ENCODE measurements at places on chromosomes 4 and X.
A peak's percentile ranks its signal among the peaks of the same experiment; 100 is the strongest.

DNA sequence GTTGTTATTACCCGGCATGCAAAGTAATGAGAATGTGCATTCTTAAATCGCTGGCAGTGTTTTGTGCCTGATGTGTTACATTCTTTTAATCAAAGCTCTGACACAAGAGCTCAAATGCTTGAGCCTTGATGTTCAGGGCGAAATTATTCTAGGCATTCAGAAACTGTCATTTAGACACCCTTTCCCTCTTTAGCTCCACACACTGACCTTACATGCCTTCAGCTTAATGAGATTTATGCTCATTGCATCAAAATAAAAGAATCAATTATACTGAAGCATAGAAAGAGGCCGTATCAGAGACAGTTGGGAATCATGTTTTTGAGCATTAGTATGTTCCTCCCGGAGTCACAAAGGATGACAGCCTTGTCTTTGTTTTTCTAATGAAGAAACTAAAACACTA, 56.7 kb downstream of the FAM114A1 start:
- DNase-seq: no peak

GRCh38 chr4:157217708-157218107, 2.8 kb upstream of the GRIA2 start:
- peak; percentile 19 for DNase-seq

- no peak for DNase-seq
Observed at GRCh38 chrX:3462166-3462508, 115.7 kb upstream of the MXRA5 start.

DNA sequence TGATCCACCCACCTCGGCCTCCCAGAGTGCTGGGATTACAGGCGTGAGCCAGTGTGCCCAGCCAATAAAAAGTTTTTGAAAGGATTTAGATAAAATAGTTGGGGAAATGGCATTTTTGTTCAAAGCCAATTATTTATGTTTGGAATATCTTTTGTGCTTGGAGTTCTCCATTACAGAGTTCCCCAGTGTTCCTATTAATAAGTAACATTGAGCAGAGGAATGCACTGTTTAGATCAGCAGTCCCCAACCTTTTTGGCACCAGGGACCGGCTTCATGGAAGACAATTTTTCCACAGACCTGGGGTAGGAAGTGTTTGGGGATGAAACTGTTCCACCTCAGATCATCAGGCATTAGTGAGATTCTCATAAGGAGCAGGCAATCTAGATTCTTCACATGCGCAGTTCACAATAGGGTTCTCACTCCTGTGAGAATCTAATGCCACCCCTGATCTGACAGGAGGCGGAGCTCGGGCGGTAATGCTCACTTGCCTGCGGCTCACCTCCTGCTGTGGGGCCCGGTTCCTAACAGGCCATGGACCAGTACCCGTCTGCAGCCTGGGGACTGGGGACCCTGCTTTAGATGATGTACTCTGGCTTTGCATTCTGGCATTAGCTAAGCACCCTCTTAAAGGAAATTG, 8.3 kb downstream of the PKD2 start:
- no peak for DNase-seq

DNA sequence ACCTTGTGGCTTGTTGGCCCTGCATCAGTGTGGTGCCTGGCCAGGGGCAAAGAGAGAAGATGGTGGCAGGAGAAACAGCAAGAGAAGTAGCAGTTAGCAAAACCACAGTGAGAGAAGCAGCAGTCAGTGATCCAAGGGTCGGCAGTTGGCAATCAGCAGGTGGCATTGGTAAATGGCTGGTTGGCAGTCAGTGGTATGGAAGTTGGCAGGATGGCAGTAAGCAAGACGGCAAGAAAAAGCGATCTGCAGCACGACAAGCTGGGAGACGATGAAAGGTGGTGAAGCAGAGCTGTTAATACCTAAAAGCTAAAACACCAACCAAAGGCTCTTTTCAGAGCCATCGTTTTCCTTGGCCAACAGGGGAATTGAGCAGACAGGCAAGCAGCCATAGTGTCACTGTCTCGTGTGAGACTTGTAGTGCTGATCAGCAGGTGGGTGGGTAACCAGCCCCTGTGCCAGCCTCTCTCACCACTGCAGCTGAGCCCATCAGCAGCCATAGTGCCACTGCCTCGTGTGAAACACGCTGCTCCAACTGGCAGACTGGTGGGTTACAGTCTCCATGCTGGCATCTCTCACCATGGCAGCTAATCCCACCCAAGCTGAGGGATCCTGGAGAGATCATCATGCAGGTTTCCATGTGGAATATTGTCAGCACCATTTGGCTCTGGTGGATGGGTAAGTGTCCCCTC, 2078.4 kb downstream of the PCDH7 start:
- DNase-seq: no peak

GRCh38 chr4:126291886-126292285, 977.1 kb downstream of the FAT4 start:
- no peak for DNase-seq

DNA sequence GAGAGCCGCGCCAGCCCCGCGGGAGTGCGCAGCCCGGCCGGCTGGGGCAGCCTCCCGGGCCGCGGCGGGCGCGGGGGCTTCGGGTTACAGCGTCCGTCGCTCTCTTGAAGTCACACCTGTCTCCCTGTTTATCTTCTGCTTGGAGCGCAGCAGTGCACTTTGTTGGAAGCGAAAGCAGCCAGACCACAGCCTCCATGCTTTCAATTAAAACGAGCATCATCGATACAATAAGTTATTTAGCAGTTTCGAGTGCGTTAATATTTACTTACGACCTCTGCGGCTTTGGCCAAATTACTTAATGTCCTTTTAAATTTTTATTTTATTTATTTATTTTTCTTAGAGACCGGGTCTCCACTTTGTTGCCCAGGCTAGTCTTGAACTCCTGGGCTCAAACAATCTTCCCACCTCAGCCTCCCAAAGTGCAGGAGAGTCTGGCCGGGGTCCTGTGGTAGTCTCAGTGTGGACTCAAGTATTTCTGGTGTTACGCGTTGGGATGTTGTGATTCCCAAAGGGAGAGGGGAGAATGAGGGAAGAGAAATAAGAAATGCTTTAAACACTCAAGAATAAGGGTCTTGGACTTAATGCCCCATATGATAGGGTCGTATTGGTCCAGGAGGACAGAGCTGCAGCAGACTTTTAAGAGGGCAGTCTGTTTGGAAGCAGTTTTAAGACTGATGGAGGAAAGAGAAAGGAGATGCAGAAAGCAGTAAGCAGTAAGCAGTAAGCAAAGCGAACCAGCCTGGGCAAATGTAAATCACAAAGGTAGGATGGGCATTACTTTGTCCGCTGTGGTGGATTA, 504 bp upstream of the PDLIM3 start:
- no peak for DNase-seq

DNA sequence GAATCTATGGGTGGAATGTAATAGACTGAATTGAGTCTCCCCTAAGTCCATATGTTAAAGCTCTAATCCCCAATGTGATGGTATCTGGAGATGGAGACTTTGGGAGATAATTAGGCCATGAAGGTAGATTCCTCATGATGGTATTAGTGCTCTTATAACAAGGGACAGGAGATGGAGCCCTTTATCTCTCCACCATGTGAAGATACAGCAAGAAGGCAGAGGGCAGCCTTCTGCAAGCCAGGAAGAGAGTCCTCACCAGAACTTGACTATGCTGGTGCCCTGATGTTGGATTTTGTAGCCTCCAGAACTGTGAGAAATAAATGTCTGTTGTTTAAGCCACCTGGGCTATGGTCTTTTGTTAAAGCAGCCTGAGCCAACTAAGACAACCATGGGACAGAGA, 76.4 kb upstream of the F8A3 start:
- DNase-seq: no peak

- no peak for DNase-seq
Observed at GRCh38 chr4:120948382-120948781, 25.9 kb upstream of the PRDM5 start.

GRCh38 chrX:15207384-15207783, 62.5 kb downstream of the ASB9 start:
- no peak for DNase-seq

GRCh38 chr4:40846532-40846931, 96.8 kb downstream of the NSUN7 start:
- DNase-seq: no peak

DNA sequence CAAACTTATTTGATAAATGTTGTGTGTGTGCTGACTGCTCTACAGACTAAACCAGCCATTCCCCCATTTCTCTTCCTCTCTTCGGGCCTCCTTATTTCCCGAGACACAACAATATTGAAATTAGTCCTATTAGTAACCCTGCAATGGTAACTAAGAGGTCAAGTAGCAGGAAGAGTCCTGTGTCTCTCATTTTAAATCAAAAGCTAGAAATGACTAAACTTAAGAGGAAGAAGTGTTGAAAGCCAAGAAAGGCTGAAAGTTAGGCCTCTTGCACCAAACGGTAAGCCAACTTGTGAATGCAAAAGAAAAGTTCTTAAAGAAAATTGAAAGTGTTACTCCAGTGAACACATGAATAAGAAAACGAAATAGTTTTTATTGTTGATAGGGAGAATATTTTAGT, 357.8 kb upstream of the SLC7A11 start:
- DNase-seq: no peak

DNA sequence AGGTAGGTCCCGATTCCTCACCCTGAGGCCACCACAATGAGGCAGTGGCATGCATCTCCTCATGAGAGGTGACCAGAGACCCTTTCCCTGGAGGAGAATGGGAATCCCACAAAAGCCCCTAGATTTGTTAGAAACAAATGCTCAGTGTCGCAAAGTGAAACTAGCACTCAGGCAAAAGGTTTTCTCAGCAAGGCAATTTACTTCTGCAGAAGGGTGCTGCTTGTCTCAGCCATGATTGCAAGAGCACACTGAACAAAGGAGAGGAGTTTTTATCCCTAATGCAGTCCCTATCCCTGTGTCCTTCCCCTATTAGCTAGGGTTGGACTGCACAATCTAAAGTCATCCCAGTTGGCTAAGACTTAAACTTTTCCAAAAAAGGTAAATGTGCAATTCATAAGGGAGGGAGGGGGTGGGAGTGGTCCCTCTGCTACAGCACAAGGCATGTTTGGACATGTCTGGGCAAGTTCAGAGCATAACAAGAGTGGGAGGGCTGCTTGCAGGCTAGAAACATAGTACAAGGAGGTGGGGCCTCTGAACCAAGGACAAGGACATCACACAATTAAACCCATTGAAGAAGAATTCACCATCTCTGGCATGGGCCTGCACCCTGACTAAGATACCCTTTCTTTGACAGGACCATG, 185.3 kb downstream of the CCNG2 start:
- DNase-seq: no peak

- no peak for DNase-seq
Observed at GRCh38 chr4:102217775-102218355, 127.4 kb downstream of the SLC39A8 start.

DNA sequence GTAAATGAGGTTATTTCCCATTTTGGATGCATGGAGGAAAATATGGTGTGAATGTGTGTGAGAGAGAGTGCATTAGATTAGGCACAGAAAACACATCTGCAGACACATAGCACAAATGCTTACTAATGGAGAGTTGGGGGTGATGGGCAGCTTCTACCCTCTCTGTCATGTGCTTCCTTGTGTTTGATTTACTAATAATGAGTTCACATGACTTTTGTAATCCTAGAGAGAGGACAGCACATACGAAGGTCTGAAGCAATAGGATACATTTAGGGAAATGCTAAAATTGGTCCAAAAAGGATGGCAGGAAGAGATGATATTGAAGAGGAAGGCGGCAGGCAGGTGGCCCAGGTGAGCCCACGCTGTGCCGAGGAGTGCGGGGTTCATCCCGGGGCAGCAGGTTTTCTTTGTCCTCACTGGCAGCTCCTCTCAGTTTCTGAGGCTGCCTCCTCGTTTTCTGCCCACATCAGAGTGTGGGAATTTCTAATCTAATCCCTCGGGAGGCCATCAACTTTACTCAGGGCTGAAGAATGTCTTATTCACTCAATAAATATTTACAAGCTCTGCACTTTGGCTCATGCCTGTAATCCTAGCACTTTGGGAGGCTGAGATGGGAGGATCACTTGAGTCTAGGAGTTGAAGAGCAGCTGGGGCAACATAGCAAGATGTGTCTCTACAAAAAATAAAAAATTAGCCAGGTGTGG, 15.9 kb upstream of the MAP9 start:
- DNase-seq: no peak

GRCh38 chr4:165709973-165710526, 163.0 kb upstream of the TLL1 start:
- DNase-seq: no peak

GRCh38 chr4:114349543-114350175, 248.9 kb upstream of the UGT8 start:
- DNase-seq: no peak

DNA sequence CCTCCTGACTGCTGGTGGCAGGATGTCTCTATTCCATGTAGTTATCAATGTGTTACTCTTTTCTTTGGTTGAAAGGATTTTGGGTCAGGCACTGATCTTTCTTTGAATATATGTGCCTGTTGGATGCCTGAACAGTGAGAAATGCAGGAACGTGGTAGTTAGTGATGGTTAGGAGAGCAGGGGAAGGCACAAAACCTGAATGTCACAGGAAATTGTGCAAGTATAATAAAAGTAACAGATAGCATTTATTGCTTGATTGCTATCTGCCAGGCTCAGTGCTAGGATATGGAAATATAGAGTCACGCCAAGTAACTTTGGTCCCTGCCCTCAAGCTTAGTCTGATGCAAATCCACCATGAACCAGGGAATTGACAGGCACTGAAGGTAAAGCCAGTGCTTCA, 219.8 kb upstream of the FAT1 start:
- DNase-seq: no peak

GRCh38 chr4:186148336-186148975, 42.9 kb upstream of the CYP4V2 start:
- DNase-seq: no peak

DNA sequence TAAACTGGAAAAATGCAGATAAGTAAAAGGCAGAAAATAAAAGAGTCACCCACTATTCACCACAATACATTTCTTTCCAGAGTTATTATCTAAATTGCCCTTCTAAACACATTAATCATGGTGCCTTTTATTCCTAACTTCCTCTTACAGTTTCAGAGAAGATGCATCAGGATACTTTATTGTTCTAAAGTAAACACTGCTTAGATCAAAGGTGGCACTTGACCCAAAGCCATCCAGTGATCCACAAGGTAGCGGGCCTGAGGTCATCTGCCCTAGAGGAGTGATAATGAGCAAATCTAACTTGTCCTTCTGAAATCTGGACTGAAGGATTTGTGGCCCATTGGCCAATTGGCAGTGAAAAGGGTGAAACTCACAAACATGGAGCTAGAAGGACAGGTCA, 12.0 kb upstream of the TMEM154 start:
- no peak for DNase-seq

GRCh38 chrX:152908486-152908885, 10.6 kb downstream of the ZNF185 start:
- DNase-seq: no peak

- DNase-seq: no peak
Observed at GRCh38 chrX:27241981-27242380, 221.2 kb downstream of the PPP4R3C start.
